ENCODE measurements at places on chromosomes 2 and 18.

DNA sequence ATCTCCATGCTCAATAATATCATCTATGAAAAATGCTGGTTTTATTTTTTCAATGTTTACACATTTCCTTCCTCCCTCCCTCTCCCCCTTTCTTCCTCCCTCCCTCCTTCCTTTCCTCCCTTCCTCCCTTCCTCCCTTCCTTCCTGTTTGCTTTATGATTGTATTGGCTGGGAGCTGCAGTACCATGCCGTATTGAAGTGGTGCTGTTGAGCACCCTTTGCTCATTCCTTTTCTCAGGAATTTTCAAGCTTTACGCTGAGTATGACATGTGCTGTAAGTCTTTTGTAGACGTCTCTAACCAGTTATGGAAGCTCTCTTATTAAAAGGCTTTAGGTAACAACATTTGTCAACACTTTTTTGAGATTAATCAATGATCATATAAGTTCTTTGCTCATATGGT, 100.4 kb downstream of the SNTG2 start:
- peak; percentile 61 for DNase-seq

DNA sequence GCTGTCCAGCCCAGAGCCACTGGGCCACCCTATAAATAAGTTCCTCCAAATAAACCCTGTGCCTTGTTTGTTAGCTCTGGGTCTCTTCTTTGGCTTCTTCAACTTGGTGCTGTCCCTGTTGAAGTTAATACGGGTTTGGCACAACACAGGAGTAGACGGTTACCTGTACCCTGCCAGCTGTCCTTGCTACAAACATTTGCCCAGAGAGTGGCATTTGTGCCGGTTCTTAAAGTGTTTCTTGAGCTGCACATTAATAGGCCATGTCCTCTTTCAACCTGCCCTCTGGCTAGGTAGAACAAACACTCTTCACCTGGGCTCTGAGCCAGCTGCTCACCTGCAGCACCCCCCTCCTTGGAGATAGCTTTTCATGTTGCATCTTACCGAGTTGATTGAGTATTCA, 139.2 kb downstream of the NEDD4L start:
- no peak for DNase-seq

- DNase-seq, result no peak
Observed at GRCh38 chr2:218662377-218662776, 2.9 kb downstream of the BCS1L start.

DNA sequence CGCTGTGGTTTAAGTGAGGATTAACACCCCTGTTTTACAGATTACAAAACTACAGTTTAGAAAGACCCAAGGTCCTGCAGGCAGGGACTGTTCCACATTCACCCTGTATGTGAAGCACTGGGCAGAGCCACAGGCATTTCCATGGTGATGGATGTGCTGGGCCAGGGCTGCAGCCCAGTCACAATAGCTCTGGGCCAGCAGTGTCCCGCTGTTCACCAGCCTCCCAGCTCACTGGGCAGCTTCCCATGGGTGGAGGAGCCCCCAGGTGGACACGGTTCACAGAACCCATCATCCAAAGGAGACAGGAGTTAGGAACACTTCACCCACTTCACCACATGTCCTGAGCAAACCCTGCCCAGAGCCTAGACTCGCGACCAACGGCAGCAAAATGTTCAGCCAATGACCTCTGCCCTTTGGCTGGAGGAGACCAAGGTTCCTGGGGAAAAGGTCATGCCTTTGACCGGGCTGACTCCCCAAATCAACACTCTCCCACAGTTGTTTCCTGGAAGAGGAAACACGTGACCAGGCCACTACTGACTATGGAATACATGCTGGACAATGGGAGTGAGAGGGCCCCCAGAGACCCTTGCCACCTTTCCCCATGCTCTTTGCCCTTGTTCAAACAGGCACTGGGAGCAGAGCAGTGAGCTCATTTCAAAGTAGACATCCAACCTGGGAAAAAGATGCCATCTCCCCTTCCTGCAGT, 28.0 kb upstream of the SLC35F6 start:
- DNase-seq, result no peak

DNA sequence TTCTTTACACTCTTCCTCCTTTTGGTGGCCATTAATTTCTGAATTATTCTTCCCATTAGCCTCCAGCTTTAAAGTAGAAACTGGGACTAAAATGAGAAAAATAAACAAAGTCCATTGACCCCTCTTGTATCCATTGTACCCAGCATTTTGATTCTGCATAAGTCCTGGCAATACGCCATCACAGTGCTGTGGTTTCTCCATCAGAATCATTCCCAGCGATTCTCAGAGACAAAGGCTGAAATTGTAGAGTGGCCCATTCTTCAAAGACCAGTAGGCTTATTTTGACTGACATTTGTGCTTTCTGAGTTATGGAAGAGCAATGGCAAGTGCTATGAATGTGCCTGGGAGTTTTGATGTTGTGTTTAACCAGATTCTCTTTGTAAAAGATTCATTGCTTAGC, 199.3 kb upstream of the GALNT5 start:
- no peak for DNase-seq

GRCh38 chr18:9874728-9875127, 11.0 kb upstream of the TXNDC2 start:
- DNase-seq, result peak; percentile 50

- no peak for DNase-seq
Observed at GRCh38 chr2:45263147-45263546, 253.9 kb upstream of the SIX2 start.

DNA sequence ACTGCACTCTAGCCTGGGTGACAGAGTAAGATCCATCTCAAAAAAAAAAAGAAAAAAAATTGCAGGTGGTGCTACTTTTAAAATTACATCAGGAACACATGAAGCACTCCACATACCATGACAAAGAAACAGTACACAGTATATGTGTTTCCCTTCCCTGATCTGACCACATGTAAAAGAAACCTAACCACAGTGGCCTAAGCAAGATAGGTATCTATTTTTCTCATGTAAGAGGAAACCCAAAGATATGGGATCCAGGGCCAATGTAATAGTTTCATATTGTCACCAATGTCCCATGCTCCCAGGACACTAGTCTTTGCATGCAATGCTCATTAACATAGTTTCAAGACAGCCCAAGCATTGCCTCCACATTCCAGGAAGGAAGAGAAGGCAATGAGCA, 99.9 kb downstream of the DYM start:
- no peak for DNase-seq

Measured in fibroblast of skin of right biceps (primary cell).